ENCODE measurements at places on chromosomes 11 and 22.

- DNase-seq = no peak
Measured at GRCh38 chr11:93359396-93359795, 28.9 kb downstream of the DEUP1 start.

DNA sequence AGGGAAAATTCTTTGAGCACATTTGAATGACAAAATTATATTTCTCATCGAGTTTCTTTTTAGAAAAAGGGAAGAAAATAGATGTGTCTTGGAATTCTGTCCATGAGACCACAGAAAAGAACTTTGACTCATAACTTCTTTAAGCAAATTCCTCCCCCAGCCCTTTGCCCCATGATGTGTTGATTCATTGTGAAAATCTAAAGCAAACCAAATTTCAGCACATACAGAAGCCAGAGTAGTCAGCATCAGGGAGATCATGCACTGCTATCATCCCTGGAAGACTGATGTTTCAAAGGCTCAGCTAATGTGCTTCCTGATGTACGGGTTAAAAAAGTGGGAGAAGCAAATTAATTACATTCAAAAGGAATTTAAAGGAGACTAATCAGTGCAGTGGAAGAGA is 159.7 kb downstream of the FAT3 start:
- DNase-seq = no peak

- DNase-seq = no peak
Measured at GRCh38 chr11:117868815-117869561, 7.5 kb downstream of the FXYD6 start.

GRCh38 chr11:116461789-116462188 is 311.0 kb downstream of the BUD13 start:
- DNase-seq = no peak

DNA sequence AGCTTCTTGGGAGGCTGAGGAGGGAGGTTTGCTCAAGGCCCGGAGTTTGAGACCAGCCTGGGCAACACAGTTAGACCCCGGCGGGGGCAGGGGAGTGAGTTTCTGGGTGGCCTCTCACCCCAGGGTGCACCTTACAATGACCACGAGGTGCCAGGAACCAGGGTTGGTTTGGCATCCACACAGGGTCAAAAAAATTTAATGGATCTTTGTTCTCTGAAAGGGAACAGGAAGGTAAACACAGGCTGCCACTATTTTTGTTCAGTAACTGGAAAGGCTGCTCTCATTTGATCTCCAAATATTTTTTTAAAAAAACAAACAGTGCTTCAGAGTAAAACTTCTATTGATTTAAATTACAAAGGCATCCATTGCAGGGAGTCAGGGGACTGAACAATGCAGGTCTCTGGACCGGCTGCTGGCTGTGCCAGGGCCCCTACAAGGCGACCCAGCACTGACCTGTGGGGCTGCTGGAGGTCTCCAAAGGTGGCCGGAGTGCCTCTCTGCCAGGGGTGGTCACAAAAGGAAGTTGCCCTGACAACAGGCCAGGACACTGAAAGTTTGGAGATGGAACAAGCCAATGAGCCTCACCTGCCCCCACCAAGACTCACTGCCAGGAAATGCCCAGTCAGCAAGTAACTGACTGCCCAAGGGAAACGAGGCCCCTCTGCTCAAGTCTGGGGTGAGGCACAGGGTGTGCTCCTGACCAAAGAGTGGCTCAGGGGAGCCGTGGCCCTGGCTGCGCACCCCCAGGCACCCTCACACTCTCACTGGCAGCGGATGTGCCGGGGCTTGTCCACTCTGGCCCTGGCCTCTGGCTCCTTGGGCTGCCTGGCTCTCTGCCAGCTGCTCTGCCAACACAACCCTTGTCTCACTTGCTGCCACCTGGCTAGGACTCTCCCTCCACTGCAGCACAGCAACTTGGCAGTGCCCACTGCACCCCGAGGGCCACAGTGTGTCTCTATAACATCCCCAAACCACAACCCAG is 51.8 kb downstream of the ARFGAP3 start:
- no peak for DNase-seq

- DNase-seq = no peak
Measured at GRCh38 chr11:8038393-8038792, 42.6 kb upstream of the TUB start.

- no peak for DNase-seq
Measured at GRCh38 chr11:130369141-130369691, 54.5 kb upstream of the ZBTB44 start.

DNA sequence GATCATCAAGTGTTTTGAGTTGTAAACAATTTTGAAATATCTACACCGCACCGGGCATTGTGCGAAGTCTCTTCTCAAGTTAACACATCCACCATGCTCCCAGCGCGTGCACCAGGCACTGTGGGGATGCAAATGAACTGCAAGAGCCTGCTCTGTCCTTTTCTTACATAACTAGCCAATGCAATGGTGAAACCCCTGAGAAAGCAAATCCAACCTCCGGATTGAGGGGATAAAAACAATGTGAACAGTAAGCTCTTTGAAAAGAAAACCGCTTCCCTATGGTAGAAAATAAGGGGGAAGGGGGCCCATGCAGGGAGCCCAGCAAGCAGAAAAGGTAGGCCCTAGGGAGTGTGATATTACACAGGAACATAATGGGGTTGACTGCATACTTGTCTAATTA is 274.9 kb upstream of the MPPED2 start:
- DNase-seq = no peak

- no peak for DNase-seq
Measured at GRCh38 chr22:45757068-45757467, 85.4 kb downstream of the ATXN10 start.

GRCh38 chr11:58560842-58561241 is 14.8 kb downstream of the LPXN start:
- no peak for DNase-seq

DNA sequence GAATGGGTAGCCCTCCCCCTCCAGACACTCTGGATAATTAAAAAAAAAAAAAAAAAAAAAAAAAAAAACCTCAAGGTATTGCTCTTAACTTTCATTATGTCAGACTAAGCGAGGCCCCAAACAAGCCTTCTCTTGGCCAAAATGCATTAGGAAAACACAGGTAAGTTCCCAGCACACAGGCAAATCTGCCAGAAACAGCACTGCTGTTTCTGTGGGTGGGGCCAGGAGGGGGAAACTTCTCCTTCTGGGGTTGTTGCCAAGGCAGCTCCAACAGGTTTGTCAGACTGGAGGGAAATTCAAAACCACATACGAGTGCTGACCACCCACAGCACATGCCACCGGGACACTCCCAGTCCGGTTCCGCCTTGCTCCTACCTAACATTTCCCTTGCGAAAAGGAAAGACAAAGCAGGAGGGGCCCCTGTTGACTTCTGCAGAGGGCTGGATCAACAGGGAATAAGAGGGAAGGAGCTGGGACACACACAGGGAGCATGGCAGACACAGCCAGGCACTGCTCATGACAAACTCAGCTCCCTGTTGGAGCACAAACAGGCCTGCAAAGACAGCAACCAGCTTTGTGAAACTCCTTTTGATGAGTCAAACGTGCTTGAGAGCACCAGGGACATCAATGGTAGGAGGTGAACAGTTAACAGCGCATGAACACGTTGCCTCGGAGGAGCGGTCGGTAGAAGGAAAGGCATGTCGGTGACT is 55.0 kb downstream of the MYH9 start:
- no peak for DNase-seq

DNA sequence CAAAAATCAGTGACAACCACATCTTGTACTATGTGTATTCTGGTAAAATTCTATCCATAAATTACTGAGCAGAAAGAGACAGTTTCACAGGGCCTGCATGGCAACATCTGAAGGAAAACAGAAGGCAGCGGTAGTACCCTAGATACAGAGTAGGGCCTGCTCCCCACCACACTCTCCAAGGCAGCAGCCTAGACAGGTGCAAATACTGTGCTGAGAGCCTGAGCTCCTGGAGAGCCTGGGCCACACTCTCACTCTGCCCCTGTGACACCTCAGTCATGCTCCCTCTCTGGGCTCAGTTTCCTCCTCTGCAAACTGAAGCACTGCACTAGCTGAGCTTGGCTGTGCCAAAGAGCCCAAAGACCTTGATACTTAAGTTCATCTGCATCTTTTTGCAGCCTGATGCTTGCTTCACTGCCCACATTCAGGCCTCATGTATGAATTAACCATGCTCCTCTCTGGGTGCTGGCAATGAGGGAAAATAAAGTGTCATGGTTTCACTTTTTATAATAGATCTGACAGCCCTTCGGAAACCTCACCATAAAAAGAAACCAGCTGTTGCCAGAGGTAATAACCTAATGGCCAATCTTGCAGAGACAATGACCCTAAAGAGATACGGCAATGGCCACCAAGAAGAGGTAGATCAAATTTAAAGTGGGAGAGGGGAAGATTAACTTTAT is 104.7 kb downstream of the PLEKHA7 start:
- no peak for DNase-seq

GRCh38 chr22:49979587-49980264 is 19.2 kb downstream of the PIM3 start:
- DNase-seq = no peak

GRCh38 chr11:13126430-13126829 is 117.3 kb downstream of the RASSF10 start:
- DNase-seq = no peak

DNA sequence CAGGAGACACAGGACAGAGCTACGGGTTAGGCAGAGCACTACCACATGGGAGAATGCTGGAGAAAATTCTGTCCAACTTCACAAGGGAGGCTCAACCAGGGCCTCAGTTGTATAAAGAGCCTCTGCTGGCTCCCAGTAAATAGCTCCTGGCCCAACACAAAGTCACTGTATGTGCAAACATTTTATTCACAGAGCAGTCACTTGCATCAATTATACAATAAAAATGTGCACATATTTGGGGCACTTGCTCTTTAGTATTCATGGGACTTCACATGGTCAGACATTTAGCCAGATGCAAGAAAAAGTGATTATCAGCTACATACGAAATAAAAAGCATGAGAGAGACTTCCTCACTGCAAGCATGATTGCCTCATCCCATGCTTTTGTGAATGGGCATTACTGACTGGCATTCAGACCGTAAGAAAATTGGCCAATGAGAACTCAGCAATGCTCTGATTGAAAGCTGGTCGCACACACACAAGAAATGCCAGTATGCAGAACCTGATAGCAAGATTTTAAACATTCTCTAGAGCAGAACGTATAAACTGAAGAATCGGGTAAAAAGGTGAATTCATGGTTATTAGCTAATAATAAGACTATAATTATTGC is 39.4 kb downstream of the BLID start:
- DNase-seq = no peak

All from activated CD4-positive, CD25-positive, alpha-beta regulatory T cell (primary cell).